ENCODE measurements at places on chromosomes 1 and 21.

DNA sequence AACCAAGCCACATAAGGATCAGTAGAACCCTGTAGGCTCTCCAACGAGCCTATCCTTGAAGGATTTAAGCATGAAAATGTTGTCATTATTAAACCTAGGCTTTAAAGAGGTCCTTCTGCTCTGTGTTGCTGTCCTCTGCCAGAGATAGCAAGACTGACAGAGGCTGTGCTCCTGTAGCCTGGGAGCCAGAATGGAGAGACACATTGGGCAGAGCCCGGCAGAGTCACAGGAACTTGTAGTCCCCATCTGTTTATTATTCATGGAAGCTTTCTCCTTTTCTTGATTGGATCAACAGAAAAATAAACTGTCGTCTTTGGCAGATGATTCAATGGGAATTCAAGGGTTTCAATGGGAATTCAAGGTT, 19.2 kb upstream of the SLAMF1 start:
- no peak for DNase-seq

DNA sequence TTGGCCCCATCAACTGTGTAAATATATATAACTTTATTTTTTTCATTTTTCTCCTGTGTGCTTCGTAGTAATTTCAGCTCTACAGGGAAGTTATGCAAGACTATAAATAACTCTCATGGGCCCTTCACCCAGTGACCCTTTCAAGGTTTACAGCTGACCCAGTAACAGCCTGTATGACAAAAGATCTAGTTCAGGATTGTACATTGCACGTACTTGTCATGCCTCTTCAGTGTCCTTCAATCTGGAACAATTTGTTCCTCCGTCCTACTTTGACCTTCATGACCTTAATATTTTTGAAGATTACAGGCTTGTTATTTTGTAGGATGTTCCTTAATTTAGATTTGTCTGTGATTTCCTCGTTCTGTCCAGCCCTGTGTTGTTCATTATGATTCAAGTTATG, 40.5 kb downstream of the BRINP2 start:
- peak; percentile 58 for DNase-seq

DNA sequence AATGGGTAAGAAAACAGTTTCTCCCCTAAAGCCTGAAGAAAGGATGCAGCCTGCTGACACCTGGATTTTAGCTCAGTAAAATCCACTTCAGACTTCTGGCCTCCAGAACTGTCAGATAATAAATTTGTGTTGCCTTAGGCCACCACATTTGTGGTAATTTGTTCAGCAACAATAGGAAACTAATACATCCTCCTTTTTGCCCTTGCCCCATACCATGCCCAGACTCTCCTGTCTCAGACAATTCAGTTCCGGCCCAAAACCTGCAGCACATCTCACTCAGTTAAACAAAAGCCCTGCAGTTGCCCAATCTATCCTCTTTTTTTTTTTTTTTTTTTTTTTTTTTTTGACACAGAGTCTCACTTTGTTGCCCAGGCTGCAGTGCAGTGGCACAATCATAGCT, 25.8 kb downstream of the SMIM12 start:
- DNase-seq = no peak

GRCh38 chr1:163060343-163061007, 8.7 kb upstream of the RGS4 start:
- no peak for DNase-seq

- no peak for DNase-seq
Observed at GRCh38 chr1:227362039-227362438, 43.7 kb upstream of the CDC42BPA start.
